CD4-positive, alpha-beta T cell treated with Interleukin-10 for 1 hour (primary cell): ENCODE measurements at places on chromosomes 1 and 21.
A peak's percentile ranks its signal among the peaks of the same experiment; 100 is the strongest.

- DNase-seq = no peak
These were observed at the start of gene TMEM79 for GRCh38 chr1:156284112-156284511. TSS of gene TMEM79 (plus strand) at chr1:156284325. CDS start at chr1:156285227, 902 bp downstream.

DNA sequence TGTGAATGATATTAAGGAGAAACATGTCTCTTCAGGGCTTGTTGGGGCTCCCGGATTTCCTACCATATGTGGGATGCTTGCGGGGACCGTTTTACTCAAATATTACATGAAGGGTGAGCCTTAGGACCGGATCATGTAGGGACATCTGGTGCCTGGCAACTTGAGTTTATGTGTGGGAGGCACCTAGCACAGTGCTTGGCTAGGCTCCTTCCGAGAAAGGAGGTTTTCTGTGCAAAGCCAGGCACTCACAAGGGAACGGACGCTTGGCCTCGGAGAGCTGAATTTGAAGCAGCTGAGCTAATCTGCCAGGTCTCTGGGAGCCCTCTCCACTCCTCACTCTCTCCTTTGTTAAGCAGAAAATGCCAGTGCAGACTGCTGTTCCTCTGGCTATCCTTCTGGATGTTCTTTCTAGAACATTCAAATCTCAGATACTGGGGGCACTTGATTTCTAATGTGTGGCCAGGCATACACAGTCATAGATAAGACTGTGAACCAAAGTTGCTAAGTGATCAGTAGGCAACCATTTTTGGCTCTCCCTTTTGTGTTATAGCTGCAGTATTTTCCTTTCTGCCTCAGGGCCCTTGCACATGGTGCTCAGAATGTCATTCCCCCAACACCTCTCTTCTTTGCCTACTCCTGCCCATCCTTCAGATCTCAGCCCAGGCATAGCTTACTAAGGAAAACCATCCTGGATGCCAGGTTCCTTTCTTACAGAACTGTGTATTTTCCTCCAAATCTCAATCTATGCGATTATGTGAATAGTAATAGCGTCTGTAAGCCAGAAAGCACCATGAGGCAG, 216.6 kb upstream of the CSF3R start:
- DNase-seq = no peak

DNA sequence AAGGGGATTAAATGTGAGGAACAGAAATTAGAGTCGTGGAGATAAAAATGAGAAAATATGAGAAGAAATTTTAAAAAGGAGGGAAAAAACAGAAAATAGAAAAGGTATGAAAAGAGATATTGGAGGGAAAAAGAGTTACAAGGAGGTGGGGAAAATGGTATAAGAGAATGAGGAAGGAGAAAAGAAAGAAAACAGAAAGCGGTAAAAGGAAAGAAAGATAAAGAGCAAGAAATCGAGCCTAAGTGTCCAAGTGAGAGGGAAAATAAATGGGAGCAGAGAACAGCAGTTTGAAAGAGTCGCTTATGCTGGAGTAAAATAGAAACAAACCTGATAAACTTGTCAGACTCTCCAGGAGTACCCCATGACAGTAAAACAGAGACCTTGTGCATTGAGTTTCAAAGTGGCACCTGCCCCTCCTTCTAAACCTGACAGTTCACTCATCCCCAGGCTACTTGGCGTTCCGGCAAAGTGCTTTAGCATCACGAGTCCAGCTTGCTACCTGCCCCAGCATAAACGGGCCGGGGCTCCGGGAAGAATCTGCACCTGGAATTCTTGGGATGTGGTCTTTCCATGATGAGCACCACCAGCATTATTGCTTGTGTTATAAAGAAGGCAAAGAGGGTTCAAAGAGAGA, 585 bp downstream of the NEGR1 start:
- DNase-seq = no peak

- no peak for DNase-seq
These were observed 142.7 kb upstream of the SERTAD4 start for GRCh38 chr1:210089855-210090254.

DNA sequence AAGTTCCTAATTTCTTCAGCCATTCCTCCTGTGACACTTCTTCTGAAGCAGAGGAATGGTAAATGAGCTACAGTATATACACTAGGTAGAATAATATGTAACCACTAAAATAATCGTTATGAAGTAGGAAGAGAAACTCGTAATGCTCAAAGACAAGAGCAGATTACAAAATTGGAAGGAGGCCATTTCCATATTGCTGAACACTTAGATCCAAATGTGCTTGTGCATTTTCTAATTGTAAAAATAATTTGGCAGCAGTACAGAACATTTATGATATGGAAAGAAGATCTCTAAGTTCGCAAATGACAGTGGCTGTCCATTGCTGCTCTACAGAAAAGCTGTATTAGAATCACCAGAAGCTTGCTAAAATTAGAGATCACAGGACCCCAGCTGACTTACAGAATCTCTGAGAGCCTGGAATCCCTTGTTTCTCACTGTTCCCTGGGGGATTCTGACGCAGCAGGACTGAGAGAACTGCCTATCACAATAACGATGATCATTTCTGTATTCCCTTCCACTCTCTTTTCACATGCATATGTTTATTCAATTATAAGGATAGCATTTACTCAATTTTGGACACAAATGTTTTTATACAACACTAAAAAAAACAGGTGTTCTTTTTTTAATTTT, 242.1 kb downstream of the OMA1 start:
- DNase-seq = no peak

- DNase-seq = no peak
These were observed 827.6 kb upstream of the ADGRL2 start for GRCh38 chr1:80973101-80973500.

DNA sequence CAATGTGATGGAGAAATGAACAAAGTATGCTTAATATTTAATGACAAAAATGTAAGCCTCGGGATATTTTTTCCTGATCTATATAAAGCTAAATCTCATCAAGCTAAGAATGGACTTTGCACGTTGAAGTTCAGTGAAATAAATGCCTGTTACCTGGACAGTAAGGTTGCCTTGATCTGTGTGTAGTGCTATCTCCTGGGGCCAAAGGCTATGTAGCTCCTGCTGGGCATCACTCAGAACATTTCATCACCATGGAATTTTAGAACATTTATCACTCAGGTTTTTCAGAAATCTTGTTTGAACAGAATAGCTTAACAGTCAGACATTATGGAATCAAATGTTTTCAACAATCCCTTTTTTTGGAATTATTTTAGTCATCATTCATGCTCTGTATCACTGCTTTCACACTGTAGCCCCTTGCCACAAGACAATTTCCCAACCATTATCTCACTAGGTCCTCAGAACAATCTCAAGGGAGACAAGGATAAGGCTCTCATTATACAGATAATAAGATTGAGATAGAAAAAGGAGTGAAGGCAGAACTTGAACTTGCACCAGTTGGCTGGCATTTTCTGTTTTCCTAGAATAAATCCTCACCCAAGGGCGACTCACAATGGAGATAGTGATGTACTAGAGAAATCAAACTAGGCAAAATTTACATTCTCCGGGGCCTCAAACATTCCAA, 3.7 kb downstream of the OR10J1 start:
- no peak for DNase-seq

GRCh38 chr1:220123889-220124288, 30.0 kb downstream of the IARS2 start:
- peak; percentile 9 for DNase-seq

DNA sequence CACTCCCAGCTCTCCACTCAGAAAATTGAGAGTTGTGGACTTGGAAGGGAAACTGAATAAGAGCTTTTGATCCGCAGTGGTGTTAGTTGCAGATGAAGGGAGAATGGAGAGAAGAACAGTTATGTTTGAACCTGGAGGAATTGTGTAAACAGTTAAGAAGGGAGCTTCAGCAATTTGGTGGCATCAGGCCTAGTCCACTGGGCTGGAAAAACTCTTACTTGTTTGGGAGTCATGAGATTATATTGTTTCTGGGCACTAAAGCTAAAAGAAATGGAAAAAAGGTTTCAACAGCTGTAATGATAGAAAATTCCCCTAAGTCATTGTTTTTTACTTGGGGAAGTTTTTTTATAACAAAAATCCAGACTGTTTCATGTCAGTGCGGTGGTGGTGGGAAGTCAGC, 256.1 kb upstream of the C1orf87 start:
- DNase-seq = no peak

GRCh38 chr1:151915061-151915686, 5.9 kb upstream of the THEM4 start:
- no peak for DNase-seq

- DNase-seq = no peak
These were observed 16.9 kb downstream of the SLC2A1 start for GRCh38 chr1:42941640-42942330.

GRCh38 chr1:37562984-37563383, 6.2 kb downstream of the DNALI1 start:
- no peak for DNase-seq

DNA sequence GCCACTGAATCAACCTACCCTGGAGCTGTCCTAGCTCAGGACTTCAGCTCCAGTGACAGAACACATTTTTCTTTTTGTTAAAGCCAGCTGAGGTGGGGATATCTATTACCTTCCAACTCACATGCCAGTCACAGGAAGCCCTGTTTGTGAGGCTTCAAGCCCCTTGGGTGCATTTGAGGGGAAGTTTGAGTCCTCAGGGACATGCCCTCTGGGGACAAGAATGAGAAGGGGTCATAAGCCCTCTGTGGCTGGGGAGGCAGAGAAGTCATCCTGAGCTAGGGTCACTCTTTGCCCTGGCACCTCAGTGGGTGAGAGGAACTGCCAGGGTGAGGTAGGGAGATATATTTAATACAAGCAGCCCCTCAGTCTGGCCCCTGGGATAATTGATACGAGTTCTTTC, 33.5 kb upstream of the CLDN14 start:
- no peak for DNase-seq
